ENCODE measurements at places on chromosomes 1 and 21.

DNA sequence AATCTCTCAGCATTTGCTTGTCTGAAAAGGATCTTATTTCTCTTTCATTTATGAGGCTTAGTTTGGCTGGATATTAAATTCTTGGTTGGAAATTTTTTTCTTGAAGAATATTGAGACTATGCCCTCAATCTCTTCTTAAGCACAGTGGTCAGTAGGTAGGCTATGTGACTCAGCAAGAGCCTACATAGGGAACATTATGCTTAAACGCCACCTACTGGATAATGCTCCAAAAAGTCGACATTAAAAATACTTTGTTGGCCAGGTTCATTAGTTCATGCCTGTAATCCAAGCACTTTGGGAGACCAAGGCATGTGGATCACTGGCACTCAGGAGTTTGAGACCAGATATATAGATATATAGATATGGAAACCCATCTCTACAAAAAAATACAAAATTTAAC is 678.0 kb upstream of the USP24 start:
- peak; percentile 12 for DNase-seq

DNA sequence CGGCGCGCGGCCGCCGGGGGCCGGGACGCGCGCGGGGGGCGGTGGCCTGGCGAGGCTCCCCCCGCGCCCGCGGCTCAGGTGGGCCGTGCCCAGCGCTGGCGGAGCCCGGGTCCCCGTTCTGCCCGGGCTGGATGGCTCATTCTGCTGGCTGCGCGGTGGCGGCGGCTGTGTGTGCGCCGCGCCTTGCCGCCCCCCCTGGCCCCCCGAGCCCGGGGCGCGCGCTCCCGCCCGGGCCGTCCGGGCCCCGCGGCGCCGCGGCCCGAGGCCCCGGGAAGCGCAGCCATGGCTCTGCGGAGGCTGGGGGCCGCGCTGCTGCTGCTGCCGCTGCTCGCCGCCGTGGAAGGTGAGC is at the start of gene EPHB2:
EPHB2 (plus strand) TSS at position 139 of the 349 bp plus-strand sequence; CDS start at position 283, 144 bp downstream.
- DNase-seq, result peak; percentile 37

- no peak for DNase-seq
These were observed 99.8 kb downstream of the KAZN start for GRCh38 chr1:14698314-14698713.

DNA sequence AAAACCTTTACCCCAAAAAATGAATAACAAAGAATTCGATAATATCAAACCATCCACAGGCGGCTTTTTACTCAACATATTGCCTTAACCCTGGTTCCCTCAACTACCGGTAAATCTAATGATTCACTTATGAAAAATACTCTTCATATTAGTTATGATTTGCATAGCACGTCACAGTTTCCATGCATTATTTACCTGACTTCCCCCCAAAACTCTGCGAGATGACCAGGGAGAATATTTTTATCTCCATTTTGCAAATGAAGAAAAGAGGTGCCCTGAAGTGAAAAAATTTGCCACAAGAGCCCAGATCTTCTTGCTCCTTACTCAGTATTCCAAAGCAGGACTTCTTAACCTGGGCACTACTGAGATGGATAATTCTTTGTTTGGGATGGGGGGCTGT is 2.9 kb downstream of the JAK1 start:
- no peak for DNase-seq

GRCh38 chr21:46572850-46573249 is 32.0 kb downstream of the S100B start:
- no peak for DNase-seq

DNA sequence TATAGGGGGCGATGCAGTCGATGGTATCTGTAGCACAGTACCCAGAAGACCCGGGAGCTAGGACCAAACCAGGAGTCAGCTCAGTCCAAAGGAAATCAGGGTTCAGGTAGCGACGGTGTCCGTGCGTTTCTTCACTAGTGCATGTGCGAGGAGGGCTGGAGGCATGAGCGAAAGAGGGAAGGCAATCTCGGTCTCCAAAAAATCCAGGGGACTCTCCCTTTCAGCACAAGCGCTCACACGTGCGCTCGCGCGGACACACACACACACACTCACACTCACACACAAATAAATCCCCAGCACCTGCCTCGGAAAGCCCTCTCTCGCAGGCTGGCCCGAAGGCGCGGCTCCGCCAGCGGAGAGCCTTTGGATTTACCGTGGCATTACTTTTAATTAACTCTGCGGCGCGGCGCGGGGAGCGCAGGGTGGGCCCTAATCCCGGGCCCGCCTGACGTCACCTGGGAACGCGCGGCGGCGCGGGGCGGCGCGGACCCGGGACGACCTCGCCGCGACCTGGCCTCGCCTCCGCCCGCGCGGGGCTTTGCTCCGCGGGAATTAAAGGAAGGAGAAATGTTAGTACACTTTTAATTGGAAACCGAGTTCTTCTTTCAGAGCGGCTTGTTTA is 121.2 kb downstream of the LMX1A start:
- no peak for DNase-seq

DNA sequence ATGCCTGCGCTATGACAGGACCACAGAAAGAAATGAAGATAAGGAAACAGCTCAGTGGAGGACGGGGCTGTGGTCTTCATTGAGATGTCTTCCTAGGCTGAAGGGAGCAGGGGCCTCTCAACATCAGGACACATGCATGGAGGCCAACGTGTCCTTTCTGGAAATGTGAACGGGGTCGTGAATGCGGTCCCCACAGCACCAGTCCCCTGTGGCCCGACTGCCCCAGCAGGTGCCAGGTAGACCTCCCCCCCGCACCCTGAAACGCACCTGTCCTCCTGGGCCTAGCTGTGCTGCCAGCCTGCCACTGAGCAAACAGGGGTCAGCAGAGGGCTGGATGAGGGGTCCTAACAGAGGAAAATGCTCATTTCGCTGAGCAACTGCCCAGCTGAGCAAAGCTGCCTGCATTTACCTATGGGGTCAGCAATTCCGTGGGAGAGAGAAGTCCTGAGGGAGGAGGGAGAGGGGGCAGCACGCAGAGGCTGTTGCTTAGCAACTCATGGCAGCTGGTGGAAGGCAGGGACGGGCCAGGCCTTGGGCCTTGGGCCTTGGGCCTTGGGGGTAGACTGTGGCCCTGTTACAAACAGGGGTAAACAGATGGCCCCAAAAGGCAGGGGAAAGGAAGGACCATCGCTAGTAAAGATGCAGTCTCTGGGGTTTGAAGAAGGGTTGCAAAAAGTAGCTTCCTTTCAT is 77.4 kb downstream of the NPHP4 start:
- DNase-seq, result no peak

DNA sequence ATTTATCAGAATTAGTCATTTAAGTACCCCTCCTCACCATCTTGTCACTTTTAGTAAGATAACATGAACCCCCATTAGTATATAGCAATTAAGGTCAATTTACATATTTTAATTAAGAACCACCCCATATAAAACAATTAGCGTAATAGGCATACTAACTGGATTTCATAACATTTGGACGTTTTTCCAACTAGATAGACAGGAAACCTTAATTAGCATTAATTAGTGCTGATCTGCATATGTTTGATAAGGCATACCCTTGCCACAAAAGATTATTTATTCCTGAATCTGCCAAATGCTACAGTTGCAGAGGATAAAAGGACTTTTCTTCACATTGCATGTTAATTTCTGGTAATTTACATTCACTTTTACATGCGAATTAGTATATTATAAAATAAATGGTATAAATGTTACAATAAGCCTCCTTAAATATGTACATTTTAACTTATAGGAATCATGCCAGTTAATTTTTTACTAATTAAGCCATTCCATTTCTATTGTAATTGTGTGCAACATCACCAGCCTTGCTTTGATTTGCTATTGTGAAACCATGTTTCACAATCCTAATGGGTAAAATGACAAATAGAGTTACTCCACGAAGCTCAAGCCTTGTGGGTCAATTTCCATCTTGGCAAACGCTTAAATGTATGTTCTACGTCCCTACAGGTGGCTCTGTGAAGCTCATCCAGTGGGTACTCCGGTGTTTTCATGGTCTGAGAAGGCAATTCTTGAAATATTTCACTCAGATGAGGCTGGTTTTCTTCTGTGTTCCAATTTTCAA is 469.6 kb downstream of the DPYD start:
- DNase-seq, result no peak

- no peak for DNase-seq
These were observed 47.1 kb upstream of the COG2 start for GRCh38 chr1:230595181-230595580.

DNA sequence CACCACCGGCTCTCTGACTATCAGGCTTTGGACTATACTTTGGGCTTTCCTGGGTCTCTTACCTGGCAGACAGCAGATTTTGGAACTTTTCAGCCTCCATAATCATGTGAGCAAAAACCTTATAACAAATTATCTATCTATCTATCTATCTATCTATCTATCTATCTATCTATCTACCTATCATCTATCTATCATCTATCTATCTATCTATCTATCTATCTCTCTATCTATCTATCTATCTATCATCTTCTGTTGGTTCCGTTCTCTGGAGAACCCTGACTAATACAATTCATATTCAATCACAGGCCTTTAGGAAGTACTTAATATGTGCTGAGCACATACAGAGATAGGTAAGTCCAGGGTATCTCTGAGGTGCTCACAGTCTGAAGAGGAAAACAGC is 18.7 kb upstream of the SCMH1 start:
- no peak for DNase-seq

DNA sequence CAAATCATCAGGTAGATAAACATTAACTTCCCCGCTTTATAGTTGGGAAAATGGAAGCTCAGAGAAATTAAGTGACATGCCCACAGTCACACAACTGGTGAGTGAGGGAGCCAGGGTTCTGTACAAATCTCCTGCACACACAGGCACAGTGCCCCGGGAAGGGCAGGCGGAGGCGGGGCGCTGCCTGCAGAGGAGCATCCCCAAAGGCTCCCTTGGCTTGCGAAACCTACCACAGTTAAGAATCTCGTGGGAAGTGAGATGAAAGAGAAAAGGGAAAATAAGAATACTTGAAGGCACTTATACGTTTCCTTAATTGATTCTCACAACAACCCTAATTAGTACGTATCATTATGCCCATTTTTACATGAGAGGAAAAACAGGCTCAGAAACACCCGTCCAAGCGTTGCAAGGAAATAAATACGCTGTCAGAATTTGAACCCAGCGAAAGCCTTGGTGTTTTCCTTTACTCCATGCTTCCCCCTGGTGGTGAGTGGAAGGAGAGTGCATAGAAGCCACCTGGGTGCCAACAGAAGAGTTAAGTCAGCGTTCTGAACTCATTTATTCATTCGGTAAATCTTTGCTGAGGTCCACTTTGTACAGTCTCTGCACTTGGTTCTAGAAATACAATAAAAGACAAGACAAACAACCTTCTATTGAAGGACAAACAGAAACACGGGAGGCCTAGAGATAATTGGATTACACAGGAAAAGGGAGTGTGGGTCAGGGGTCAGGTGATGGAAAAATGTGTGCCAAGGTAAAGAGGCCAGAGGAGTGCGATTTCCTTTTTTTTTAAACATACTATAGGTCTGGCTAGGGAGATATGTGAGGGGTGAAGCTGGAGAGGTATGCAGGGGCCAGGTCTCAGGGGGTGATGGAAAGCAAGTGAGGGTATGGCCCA is 28.4 kb downstream of the ACP6 start:
- peak; percentile 82 for DNase-seq

GRCh38 chr1:181036107-181036836 is 2.5 kb downstream of the MR1 start:
- no peak for DNase-seq

DNA sequence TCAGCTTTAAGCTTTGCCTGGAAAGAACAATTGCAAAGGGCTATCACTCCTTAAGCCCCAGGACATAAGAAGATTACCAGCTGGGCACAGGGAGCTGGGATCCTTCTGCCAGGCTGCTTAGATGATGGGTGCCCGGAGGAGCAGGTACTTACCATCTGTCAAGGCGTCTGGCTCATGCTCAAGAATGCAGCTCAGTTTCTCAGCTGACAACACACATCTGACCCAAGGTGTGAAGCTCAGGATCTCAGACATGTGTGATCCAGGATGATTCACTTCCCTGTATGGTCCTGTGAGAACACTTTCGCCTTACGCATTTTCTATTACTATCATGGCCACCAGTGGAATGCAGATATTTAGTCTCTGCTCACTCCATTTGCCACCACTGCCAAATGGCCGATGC is 14.7 kb upstream of the DISC1 start:
- DNase-seq, result no peak

GRCh38 chr1:175731581-175731980 is 11.8 kb downstream of the TNR start:
- no peak for DNase-seq

- DNase-seq, result no peak
These were observed 172.0 kb downstream of the CDC7 start for GRCh38 chr1:91672601-91673161.

DNA sequence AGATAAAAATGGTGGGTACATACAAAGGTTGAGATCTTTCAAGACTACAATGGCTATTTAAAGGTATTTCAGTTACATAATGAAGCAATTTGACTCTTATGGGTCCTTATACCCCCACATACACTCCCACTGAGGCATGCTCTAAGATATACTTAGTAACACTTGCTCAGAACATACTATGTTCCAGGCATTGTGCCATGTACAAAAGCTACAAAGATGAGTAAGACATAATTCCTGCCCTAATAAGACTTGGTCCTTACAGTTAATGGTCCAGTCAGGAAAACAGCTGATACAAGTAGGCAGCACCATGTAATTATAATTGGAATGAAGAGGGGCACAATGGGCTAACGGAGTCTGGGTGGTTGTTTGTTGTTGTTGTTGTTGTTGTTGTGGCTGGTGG is 166.7 kb upstream of the BEND5 start:
- no peak for DNase-seq

DNA sequence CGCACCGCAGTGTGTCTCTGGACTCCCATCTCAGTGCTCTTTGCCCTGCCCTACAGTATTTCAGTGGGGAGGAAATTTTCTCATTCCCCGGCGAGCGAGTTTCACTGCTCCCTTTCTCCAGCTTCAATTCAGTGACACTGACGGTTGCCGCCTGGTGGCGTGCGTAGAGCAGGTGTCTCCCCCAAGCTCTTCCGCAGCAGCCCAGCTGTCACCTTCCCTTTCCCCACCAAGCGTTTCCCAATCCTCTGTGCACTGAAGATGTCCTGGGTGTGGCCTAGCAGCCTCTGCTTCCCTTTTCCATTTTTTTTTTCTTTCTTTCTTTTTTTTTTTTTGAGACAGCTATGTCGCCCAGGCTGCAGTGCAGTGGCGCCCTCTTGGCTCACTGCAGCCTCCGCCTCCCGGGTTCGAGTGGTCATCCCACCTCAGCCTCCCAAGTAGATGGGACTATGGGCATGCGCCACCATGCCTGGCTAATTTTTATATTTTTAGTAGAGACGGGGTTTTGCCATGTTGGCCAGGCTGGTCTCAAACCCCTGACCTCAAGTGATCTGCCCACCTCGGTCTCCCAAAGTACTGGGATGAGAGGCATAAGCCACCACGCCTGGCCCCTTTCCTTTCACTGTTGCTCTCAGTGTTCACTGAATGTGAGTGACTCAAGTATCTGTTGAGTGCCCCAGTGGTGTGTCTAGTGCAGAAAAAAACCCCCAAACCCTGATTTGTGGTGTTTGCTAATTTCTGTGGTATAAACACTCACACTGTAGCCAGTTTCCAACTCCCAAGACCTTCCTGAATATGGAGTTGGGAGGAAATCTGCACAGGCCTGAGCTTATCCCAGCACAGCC is 30.1 kb downstream of the TNFRSF1B start:
- peak; percentile 56 for DNase-seq

- no peak for DNase-seq
These were observed 59.6 kb upstream of the ADAMTS5 start for GRCh38 chr21:27026501-27026900.

GRCh38 chr1:245209658-245210435 is 55.1 kb downstream of the KIF26B start:
- DNase-seq, result no peak

- DNase-seq, result no peak
These were observed 138.3 kb upstream of the GPR52 start for GRCh38 chr1:174309490-174309889.

GRCh38 chr1:195481293-195481692 is 1126.9 kb downstream of the KCNT2 start:
- no peak for DNase-seq
